Left renal cortex interstitium (tissue), 4 donors: ENCODE measurements at places on chromosomes 11 and 22. TPM values are rescaled to one million over a fixed set of nuclear protein-coding genes. Genes with fewer than 3 reads are reported as not detected.

DNA sequence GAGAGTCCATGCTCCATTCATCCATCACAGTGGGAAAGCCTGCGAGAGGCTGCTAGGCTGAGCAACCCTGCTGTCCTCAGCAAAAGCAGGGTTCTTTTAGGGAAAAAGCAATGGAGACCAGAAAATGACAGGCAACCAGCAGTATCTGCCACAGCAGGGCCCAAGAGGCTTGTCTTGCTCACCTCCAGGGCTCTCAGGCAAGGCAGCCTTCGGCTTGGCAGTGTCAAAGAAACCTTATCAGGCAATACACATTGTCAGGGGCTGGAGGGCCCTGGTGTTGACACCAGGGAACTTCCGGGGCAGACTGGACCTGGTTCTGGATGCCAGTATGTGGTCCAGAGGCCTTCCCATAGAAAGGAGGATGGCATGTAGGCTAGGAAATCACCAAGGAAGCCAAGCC lies 10.2 kb upstream of the TLCD5 start:
- DNase-seq = no peak

DNA sequence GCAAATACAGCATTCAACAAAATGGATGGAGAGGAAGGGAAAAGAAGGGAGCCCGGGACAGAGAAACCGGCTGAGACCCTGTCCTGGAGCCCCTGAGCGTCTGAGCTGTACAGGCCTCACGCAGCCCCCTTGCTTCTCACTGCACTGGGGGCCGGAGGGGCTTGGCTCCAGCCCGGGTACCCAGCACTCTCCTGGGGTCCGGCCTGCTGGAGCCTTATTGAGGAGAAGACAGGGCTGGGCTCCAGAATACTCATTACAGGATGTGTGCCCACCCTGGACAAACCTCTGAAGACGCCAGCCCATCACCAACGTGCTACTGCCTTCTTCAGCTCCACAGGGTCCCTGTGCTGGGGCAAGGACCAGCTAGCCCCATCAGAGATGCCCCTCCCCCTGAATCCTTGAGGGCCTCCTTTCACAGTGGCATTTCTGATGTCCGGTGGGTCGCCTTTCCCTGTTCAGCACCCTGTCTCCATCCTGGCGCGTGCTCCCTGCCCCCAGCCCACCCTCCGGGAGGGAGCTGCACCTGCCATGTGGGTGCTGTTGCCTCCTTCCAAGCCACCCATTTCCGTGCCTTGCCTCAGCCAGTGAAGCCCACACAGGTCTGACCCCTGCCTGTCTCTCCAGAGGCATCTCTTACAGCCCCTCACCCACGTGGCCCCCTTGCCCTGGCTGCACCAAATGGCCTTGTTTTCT lies 14.6 kb upstream of the SUN2 start:
- no peak for DNase-seq

DNA sequence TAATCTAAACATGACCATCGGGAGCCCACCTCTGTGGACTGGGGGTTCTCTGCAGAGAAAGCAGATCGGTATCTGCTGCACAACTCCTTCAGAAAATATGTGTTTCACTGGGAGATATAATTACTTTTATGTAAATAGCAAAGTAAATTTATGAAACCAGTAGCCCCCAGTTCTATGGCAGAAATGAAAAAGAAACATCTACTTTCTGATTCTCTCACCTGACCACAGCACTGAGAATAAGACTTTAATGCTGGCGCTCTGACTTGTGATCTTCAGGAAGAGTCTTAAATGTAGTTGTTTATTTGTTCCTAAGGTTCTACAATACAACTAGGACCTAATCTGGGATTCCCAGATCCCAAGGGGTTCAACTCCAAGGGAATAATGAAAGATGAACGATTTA lies 518.0 kb downstream of the DLG2 start:
- DNase-seq = no peak

- no peak for DNase-seq
These were observed 3.8 kb upstream of the KCNQ1OT1 start for GRCh38 chr11:2703363-2704141.

DNA sequence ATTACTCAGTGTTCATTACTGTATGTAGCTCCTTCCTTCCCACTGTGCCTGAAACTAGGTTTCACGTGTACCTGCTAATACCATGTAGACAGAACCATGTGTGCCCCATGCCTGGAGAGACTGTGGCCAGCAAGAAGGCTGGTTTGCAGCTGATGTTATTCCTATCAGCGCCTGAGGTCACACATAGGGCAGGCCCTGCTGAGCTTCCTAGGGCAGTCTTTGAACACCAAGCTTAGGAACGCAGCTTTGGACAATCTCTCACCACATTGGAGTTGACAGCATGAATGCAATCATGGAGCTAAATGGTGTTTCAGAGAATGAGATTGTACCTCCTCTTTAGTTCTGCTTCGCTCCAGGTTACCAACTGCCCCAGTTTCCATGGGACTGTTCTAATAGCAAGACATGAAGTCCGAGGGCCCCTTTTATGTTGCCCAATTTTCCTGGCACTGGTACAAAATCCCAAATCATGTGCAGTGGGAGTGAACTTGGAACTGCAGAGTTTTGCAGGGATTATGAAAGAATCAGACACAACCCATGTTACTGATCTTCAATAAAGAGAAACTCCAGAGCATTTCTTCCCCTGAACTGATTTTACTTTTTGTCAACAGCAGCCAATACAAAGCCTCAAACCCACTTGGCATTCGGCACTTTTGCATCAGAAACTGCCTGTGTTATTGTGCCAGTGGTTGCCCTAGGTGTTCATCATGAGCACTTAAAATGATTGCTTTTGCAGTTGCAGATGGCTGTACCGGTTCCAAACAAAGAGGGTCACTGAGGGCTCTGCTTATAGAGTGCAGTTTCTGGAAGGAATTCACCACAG lies 154.2 kb upstream of the TTC12 start:
- no peak for DNase-seq

GRCh38 chr22:26170795-26171580 lies 1.7 kb downstream of the SEZ6L start:
- no peak for DNase-seq

CENPM gene
- polyA plus RNA-seq = 11.0 TPM

FADD gene
- polyA plus RNA-seq = 15.8 TPM

DNA sequence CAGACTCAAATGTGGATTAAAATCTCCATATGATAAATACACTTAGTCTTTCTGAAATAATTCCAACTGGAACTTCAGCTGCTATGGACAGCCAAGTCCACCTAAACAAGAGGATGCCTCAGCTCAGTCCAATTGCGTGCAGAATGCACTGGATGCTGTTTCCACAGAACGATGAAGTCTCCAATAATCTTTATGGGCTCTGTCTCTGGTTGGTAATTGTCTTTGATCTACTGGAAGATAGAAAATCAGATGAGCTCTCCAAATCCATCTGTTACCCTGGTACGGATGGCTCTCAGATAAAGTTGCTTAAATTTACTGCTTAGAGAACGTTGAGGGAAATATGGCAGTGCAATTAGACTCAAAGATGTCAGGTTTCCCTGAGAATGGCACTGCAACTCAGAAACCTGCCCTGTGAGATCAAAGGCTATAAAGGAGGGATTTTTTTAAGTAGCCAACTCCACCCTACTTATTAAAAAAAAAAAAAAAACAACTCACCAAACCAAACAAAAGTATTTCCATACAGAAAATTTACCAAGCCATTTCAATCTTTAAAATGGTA lies 859 bp upstream of the BIRC3 start:
- DNase-seq = no peak

DNA sequence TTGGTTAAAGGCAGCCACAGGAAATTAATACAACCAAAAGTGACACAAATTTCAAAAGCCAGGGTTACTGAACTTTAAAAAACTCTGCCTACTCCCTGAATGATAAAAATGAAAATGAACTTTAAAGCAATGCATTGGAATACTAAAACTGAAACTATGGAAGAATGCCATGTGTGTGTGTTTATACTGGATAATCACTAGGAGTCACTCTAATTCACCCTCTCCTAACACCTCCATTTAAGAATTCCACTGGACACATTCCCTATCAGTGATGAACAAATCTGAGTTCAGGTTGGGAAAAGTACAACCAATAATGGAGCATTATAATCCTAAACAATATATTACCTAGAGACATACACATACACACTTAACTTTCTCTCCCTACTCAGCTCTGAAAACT lies 27.5 kb upstream of the PLAAT3 start:
- DNase-seq = no peak

- no peak for DNase-seq
These were observed 8.4 kb upstream of the CCKBR start for GRCh38 chr11:6251120-6251733.

- no peak for DNase-seq
These were observed 141.0 kb downstream of the SOX6 start for GRCh38 chr11:16215352-16215751.

SAA4 gene
- polyA plus RNA-seq = not detected

GRCh38 chr11:40338739-40339138 lies 1120.7 kb downstream of the LRRC4C start:
- no peak for DNase-seq

GRCh38 chr11:65425971-65426838 lies 3.6 kb downstream of the NEAT1 start:
- DNase-seq = no peak

NNMT gene
- polyA plus RNA-seq = 0.84 TPM

GRCh38 chr22:47460861-47461260 lies 698.4 kb downstream of the TBC1D22A start:
- no peak for DNase-seq

- DNase-seq = no peak
These were observed 5.7 kb downstream of the UPK3A start for GRCh38 chr22:45290410-45290936.

C11orf52 gene
- 14.4 TPM for polyA plus RNA-seq

MPEG1 gene
- 6.0 TPM for polyA plus RNA-seq

DNA sequence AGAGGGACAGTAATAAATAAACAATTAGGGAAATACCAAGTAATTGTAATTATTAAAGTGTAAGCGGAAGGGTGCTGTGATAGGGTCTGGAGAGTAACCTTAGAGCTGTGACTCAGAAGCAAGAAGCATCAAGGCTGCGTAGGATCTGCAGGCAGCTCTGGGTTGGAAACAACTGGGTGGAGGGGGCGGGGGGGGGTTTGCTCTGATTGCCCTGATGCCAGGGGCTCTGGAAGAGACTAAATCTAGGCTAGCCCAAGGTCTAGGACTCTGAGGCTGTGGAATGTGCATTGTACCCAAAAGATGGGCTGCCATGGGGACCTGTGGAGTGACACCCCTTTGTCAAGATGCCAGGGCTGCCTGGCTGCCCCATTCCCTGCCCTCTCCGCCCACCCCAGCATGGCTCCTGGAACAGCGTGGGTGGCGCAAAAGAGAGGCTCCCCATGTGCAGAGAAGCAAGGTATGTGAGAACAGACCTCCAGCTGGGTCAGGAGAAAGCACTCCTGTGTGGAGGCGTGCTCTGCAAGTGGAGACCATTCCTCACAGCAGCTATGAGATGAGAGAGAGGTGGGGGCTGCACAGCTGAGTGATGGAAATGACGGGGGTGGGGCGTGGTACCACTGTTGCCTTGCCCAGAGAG lies 101.1 kb upstream of the CRYBB3 start:
- no peak for DNase-seq

OR4D5 gene
- polyA plus RNA-seq = not detected

DNA sequence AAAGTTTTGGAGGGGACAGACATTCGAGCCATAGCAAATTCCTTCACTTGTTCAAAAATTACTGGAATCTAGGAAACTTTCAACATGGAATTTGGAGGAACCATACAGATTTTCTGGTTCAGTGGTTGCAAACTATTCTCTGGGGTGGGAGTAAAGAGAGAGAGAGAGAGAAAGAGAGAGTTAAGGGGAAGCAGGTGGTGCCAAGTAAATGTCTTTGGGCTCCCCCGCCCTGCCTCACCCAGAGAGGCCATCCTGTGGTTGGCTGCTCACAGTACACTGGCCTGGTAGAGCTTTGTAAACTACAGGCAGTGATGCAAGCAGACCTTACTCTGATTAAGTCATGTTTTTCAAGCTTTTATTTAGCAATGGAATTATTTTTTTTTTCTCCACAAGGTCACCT lies 82.6 kb downstream of the ADAMTS15 start:
- DNase-seq = no peak

RASGRP2 gene
- polyA plus RNA-seq = 3.9 TPM
